ENCODE measurements at places on chromosomes 16 and 17.

DNA sequence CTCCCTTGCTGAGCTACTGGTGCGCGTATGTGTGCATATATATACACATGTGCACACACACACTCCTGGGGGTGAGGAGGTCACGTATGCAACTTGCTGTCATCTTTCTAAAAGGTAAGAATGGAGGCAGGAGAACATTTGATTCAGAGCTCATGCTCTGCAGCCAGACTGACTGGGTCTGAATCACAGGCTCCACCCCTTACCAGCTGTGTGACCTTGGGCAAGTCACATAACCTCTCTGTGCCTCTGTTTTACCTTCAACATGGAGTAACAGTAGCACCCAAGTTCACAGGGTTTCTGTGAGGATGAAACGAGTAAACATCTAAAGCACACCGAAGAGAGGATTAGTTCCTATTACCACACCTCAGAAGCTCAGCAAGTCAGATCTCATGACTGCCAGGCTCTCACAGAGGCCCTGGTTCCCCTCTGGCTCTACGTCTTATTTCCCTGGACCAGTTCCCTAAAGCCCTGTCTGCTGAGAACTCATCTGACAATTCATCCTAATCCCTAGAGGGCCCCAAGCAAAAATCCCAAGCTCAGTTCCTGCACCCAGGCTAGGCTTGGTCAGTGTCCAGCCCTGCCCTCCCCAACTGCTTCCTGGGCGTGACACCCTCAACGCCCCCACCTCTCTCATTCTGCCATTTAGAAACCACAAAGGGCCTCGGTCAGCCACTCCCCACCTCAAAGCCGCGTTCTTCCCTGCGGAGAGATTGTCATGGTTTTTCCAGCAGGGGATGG, 28.7 kb downstream of the ABR start:
- DNase-seq, result no peak

DNA sequence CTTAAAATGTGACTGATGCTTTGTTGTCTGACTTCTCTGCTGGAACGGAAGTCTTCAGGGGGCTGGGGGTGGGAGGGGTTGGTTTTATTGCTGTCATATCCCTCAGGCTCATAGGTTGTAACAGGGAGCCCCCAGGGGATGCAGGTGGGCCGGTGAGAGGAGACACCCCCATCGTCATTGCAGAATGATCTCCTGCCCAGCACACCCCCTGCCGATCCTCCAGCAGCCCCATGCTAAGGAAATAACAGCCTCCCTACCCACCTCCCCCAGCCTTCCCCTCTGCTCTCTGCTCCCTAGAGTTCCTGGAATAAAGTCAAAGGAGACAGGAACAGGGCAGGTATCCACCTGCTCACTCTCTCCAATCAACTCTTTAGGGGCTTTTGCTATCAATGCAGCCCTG, 270.1 kb upstream of the TNRC6C start:
- DNase-seq, result no peak

GRCh38 chr17:73650617-73651200, 6.5 kb upstream of the SDK2 start:
- DNase-seq, result no peak

GRCh38 chr17:8122422-8122923, 1.4 kb downstream of the HES7 start:
- no peak for DNase-seq

GRCh38 chr17:76050538-76051467, 21.5 kb downstream of the SRP68 start:
- no peak for DNase-seq

- DNase-seq, result peak; percentile 12
Measured at GRCh38 chr17:50918933-50919296, 52.8 kb upstream of the TOB1 start.

DNA sequence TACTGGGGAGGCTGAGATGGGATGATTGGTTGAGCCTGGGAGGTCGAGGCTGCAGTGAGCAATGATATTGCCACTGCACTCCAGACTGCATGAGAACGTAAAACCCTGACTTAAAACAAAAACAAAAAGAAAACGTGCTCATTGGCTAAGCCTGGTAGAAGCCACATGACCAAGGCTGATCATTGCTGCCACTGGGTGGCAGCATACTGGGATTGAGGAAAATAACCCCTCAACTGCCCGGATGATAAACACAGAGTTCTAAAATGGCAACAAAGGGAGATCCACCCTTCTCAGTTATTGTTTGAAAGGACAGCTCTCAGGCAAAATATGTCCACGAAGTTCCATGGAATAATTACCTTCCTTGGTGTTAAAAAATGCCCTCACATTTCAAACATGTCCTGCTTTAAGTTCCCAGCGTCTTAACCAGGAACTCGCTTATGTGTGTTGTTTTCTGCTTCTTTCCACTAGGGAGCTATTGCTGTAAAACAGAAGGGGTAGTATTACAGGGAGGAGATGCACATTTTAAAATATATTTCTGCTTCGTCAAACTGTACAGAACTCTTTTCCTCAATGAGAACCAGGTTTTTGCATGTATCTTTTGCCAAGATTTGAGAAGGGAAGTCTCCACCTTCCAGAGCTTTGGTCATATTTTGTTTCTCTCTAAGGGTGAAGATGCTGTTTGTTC, 675.3 kb downstream of the MAF start:
- DNase-seq, result no peak

DNA sequence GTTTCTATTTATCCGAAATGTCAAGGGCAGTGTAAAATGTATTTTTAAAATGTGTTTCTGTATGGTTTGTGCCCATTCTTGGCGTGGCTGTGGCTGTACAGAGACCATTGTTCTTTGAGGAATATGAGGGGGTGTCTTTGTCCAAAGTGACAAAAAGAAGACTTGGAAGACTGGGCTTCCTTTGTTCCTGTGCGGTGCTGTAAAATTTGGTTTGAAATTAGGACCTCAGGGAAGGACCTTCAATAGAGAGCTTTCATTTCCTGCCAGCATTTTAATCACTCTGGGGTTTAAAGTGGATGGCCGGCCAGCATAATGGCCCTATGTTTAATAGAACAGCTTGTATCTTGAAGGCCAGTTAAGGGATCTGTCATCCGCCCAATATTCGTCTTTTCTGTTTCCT, 190.1 kb upstream of the TBX2 start:
- no peak for DNase-seq

DNA sequence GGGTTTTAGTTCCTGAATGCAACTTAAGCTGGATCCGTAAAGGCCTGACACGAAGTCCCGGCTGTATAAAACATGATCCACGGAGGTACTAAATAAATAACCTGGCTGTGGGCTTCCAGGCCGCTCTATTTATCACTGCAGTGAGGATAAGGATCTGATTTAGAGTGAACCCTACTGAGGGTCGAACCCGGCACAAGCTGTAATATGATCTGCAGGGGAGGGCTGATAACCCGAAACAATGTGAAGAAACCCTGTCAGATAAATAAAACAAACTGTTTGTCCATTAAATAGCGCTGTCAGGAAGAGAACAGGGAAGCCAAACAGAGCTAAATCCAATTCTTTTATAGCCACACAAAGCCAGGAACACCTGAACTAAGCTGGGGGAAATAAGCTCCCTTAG, 375.6 kb upstream of the SALL1 start:
- DNase-seq, result no peak

DNA sequence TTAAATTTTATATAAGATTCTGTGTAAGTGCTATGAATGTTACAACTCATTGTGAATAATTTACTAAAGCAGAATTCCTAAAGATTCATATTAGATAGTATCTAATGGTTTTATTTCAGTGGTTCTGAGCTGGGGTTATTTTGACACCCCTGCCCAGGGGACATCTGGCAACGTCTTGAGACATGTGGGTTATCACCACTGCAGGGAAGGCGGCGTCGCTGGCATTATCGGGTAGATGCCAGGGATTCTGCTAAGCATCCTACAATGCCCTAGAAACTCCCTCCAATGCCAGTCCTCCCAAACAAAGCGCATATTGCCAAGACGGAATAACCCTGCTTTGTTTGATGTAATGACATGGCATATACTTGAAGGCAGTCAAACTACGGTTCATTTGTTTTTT, 372.3 kb upstream of the ZFHX3 start:
- DNase-seq, result no peak

DNA sequence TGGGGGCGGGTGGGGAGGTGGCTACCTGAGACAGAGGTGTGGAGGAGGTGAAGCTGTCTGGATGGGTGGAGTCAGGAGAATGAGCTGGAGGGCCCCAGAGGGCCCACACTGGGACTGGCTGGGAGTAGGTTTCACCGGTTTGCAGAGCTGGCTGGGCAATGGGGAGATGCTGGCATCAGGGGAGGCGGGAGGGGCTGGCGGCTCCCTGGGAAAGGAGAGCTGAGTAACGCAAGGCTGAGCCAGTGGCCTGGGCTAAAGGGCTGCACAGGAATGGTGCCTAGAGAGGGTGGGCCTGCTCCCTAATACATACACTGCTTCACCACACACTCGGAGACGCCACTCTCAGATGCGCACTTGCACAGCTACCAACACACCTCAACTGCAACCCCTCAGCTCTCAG, 12.4 kb downstream of the P3H4 start:
- no peak for DNase-seq

GRCh38 chr16:56667581-56668571, at the start of gene MT1G:
MT1G (minus strand) TSS chr16:56668065; CDS start chr16:56667993, 72 bp downstream.
- no peak for DNase-seq

GRCh38 chr16:8623634-8624033, 2.1 kb downstream of the METTL22 start:
- DNase-seq, result no peak

DNA sequence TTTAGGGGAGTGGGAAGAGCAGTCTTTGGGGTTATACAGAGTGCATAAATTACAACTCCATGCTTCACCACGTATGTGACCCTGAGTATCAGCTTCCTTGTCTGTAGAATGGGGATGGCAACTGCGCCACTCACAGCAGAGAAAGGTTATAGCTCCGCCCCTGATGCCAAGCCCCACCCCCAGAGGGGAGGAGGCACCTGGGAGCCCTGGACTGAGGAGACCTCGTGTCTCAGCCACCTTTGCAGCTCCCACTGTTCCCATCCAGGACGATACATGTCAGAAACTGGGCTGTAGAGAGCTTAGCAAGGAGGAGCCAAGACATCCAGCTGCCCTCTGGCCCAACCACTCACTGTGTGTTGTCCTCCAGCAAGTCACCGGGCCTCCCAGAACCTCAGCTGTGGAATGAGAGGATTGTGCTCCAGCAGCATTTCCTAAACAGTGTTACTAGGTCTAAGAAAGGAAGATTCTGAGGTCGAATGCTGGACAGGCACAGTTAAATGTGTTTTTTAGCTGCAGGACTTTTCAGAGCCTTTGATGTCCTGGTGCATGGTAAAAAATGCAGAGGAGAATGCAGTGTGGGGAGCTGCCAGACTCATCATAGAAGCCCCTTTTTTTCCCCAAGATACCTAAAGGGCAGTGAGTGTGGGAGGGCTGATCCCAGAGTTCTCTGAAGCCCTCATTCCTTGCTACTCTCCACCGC, 49.4 kb downstream of the BEAN1 start:
- no peak for DNase-seq

- peak; percentile 22 for DNase-seq
Measured at GRCh38 chr17:75869282-75870141, 8.9 kb downstream of the TRIM47 start.

- no peak for DNase-seq
Measured at GRCh38 chr16:26614237-26614841, 452.4 kb upstream of the C16orf82 start.

- DNase-seq, result no peak
Measured at GRCh38 chr17:32020943-32021614, 13.9 kb downstream of the LRRC37B start.

- no peak for DNase-seq
Measured at GRCh38 chr16:86854626-86855294, 276.4 kb downstream of the FOXL1 start.

GRCh38 chr16:84356591-84357116, 11.7 kb upstream of the ATP2C2 start:
- DNase-seq, result peak; percentile 77

- DNase-seq, result no peak
Measured at GRCh38 chr16:30041841-30042240, 10.8 kb upstream of the TLCD3B start.

DNA sequence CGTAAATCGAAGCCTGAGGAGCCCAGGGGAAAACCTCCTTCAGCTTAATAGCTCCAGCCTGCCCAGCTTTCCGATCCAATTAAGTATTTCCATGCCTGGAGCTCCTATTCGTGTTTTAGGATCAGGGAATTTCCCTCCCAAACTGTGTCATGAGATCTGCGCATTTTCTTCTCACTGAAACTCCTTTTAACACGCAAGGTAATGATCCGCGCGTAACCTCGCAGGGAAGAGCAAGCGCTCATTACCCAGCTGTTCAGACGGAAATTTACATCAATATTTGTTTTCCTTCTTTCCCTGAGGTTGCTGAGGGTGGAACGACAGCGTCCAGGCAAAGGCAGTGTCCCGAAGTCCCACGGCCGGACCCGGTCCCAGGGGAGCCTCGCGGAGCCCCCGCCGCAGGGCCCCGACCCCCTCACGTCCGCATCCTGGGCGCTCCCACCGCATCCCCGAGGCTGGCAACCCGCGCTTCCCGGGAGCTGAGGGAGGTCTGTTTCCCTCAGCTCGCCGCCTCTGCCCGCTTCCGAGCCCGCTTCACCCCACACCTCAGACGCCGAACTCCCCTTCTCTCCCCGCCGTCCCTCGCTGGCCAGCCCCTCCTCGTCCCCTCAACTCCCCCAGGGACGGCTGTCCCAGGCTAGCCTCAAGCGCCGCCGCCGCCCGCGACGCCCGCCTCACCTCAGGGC, 415 bp downstream of the ABCA5 start:
- DNase-seq, result no peak
